ENCODE measurements at places on chromosomes 2 and 18. TPM values are rescaled to one million over a fixed set of nuclear protein-coding genes. Genes with fewer than 3 reads are reported as not detected.

LRPPRC gene
- total RNA-seq: 47.7 TPM

NEMP2 gene
- 4.5 TPM for total RNA-seq

CNRIP1 gene
- total RNA-seq: 23.8 TPM

KLHL30 gene
- 1.6 TPM for total RNA-seq

TAF1B gene
- 23.5 TPM for total RNA-seq

REG3A gene
- total RNA-seq: not detected

CYP20A1 gene
- total RNA-seq: 35.0 TPM

KCNK3 gene
- total RNA-seq: 8.2 TPM

B3GNT7 gene
- 0.26 TPM for total RNA-seq

CRYGC gene
- total RNA-seq: not detected

CPLX4 gene
- not detected for total RNA-seq

HTR2B gene
- total RNA-seq: 269 TPM

All from aortic smooth muscle cell (primary cell).